ENCODE measurements at places on chromosomes 3 and 15. TPM values are rescaled to one million over a fixed set of nuclear protein-coding genes. Genes with fewer than 3 reads are reported as not detected.

GRCh38 chr3:54777141-54777540, 150.7 kb downstream of the LRTM1 start:
- H3K27ac ChIP-seq = no peak overlapping the region
- no peak for DNase-seq
- no peaks in the 10 kb centered on the region for H3K36me3 ChIP-seq
- H3K4me1 ChIP-seq = no peaks in the 10 kb centered on the region

DNA sequence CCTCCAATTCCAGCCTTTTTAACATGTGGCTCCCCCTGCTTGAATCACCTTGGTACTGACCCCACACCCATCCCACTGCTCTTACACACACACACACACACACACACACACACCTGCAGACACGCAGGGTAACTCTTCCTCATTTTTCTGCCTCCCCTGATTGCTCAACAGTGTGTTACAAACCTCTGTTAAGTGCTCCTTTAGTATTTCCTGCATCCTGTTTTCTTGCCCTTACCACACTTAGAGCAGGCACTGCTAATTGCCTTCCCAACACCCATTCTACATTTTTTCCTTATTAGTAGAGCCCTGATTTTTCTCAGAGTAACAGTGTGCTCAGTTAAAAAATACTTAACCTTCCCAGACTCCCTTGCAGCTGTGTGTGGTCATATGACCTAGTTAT, 184.0 kb downstream of the EBLN2 start:
- no peaks in the 10 kb centered on the region for H3K4me1 ChIP-seq
- H3K4me3 ChIP-seq = no peak overlapping the region
- DNase-seq = no peak
- no peaks in the 10 kb centered on the region for H3K27me3 ChIP-seq
- H3K27ac ChIP-seq = no peak overlapping the region

DNA sequence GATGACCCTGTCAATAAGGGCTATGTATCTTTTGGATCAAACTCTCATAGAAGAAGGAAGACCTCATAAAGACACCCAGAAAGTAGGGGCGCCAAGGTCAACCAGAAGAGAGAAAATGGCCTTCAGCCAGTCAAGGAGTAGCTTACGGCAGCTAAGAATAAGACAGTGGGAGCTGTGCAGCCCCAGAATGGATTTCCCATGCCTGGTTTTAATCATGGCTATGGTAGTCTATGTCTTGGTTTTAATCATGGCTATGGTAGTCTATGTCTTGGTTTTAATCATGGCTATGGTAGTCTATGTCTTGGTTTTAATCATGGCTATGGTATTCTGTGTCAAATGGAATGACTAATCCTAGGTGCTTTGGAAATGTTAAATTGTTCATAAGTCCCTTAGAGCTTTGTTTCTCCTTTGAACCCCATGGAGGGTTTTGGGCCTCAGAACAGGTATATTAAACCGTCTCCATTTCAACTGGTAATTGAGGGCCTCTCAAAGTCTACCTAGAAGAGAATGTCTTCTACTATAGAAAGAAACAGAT, 742.0 kb upstream of the CFAP20DC start:
- no peaks in the 10 kb centered on the region for H3K27me3 ChIP-seq
- DNase-seq = no peak
- H3K4me3 ChIP-seq = no peak overlapping the region
- H3K27ac ChIP-seq = no peak overlapping the region

- no peaks in the 10 kb centered on the region for H3K27me3 ChIP-seq
- DNase-seq = no peak
- peaks cover 12% of the 10 kb centered on the region for H3K36me3 ChIP-seq
- H3K4me3 ChIP-seq = no peak overlapping the region
- H3K27ac ChIP-seq = no peak overlapping the region
Observed at GRCh38 chr15:98896002-98896721, 111.4 kb downstream of the PGPEP1L start.

DNA sequence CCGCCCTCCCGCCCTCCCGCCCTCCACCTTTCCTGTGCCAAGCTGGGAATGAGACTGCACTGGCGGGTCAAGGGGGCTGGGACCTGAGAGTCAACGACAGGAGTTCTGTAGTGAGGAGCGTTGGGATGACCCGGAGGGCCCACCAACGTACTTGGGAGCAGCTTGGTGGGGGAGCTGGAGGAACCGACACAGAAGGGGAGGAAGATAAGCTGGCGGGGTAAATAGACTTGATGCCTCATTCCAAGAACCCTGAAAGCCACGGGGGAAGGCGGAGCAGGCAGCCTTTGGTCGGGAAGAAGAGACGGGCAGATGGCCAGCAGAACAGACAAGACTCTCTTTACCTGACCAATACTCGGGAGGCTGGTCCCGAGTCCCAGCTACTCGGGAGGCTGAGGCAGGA, 277 bp downstream of the FMN1 start:
- peaks cover 10% of the 10 kb centered on the region for H3K4me1 ChIP-seq
- H3K36me3 ChIP-seq = no peaks in the 10 kb centered on the region
- no peak overlapping the region for H3K27ac ChIP-seq
- peak overlapping the region; percentile 56 for H3K4me3 ChIP-seq
- no peak for DNase-seq

- no peak for DNase-seq
- peaks cover 59% of the 10 kb centered on the region for H3K36me3 ChIP-seq
- peaks cover 13% of the 10 kb centered on the region for H3K4me1 ChIP-seq
- no peak overlapping the region for H3K4me3 ChIP-seq
Observed at GRCh38 chr15:62773369-62774165, 269.0 kb upstream of the TPM1 start.

DNA sequence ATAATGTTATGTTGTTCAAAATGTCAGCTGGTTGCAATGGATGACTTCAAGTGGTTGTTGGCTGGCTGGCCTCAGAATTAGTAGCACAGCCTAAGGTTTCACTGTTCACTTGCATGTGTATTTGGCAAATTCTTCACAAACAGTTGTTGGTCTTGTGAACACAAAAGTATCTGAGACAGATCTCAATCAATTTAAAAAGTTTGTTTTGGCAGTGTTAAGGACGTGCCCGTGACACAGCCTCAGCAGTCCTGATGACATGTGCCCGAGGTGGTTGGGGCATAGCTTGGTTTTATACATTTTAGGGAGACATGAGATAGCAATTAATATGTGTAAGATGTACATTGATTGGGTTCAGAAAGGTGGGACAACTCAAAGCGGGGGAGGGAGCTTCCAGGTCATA, 436.0 kb downstream of the AGBL1 start:
- no peaks in the 10 kb centered on the region for H3K27me3 ChIP-seq
- no peak overlapping the region for H3K4me3 ChIP-seq
- no peaks in the 10 kb centered on the region for H3K36me3 ChIP-seq
- H3K27ac ChIP-seq = no peak overlapping the region
- DNase-seq = no peak

- no peaks in the 10 kb centered on the region for H3K4me1 ChIP-seq
- H3K27ac ChIP-seq = no peak overlapping the region
- DNase-seq = no peak
- H3K36me3 ChIP-seq = no peaks in the 10 kb centered on the region
Observed at GRCh38 chr3:27391796-27392195, 22.6 kb upstream of the NEK10 start.

DNA sequence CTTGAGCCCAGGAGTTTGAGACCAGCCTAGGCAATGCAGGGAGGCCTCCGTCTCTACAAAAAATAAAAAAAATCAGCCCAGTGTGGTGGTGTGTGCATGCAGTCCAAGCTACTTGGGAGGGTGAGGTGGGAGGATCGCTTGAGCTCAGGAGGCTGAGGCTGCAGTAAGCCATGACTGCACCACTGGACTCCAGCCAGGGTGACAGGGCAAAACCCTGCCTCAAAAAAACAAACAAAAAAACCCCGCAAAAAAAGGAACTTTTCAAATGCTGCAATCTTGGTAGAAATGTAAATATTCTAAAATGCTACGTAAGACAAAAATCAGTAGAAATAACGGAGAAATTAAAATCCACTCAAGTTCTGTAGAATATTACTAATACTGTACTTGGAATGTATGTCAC, 108.1 kb upstream of the MELTF start:
- no peak for DNase-seq
- H3K27me3 ChIP-seq = no peaks in the 10 kb centered on the region
- peaks cover 4% of the 10 kb centered on the region for H3K36me3 ChIP-seq
- no peaks in the 10 kb centered on the region for H3K4me1 ChIP-seq
- H3K27ac ChIP-seq = no peak overlapping the region

DNA sequence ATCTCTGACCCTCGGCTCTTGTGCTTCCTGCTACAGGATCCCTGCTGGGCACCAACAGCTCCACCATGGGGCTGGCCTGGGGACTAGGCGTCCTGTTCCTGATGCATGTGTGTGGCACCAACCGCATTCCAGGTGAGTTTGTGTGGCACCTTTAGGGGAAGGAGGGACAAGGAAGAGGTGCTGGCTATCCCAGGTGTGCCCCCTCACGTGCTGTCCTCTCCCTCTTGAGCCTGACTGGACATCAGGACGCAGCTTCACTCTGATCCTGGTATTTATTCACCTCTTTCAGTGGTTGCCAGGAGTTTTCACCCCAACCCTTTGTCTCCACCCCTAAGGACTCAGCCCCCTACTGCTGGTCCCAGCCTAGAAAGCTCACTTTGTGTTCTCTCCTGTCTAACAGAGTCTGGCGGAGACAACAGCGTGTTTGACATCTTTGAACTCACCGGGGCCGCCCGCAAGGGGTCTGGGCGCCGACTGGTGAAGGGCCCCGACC, 960 bp downstream of the THBS1 start:
- no peak for DNase-seq
- H3K27ac ChIP-seq = no peak overlapping the region
- H3K4me3 ChIP-seq = peak overlapping the region; percentile 65
- H3K4me1 ChIP-seq = no peaks in the 10 kb centered on the region
- H3K36me3 ChIP-seq = no peaks in the 10 kb centered on the region

DNA sequence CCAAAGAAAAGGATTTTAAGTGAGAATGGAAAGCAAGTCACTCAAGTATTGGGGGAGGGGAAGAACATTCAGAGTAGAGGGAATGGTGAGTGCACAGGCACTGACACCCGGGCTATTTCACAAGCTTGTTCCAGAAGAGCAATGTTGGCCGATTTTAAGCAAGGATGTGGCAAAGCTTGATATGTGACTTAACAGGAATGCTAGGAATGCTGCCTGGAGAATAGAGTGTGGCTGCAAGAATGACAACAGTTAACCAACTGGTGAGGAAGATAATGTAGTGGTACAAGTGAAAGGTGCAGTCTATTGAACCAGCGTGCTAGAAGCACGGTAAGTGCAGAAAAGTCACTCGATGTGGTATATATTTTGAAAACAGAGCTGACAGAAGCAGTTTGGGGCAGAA, 6.2 kb upstream of the CCDC80 start:
- peaks cover 12% of the 10 kb centered on the region for H3K4me1 ChIP-seq
- H3K4me3 ChIP-seq = no peak overlapping the region
- H3K27ac ChIP-seq = no peak overlapping the region
- no peak for DNase-seq
- no peaks in the 10 kb centered on the region for H3K36me3 ChIP-seq
- H3K27me3 ChIP-seq = no peaks in the 10 kb centered on the region

GRCh38 chr3:128198313-128198712, 45.0 kb downstream of the EEFSEC start:
- H3K4me1 ChIP-seq = peaks cover 7% of the 10 kb centered on the region
- H3K36me3 ChIP-seq = no peaks in the 10 kb centered on the region
- H3K27me3 ChIP-seq = no peaks in the 10 kb centered on the region
- peak overlapping the region; percentile 71 for H3K27ac ChIP-seq
- H3K4me3 ChIP-seq = no peak overlapping the region

DNA sequence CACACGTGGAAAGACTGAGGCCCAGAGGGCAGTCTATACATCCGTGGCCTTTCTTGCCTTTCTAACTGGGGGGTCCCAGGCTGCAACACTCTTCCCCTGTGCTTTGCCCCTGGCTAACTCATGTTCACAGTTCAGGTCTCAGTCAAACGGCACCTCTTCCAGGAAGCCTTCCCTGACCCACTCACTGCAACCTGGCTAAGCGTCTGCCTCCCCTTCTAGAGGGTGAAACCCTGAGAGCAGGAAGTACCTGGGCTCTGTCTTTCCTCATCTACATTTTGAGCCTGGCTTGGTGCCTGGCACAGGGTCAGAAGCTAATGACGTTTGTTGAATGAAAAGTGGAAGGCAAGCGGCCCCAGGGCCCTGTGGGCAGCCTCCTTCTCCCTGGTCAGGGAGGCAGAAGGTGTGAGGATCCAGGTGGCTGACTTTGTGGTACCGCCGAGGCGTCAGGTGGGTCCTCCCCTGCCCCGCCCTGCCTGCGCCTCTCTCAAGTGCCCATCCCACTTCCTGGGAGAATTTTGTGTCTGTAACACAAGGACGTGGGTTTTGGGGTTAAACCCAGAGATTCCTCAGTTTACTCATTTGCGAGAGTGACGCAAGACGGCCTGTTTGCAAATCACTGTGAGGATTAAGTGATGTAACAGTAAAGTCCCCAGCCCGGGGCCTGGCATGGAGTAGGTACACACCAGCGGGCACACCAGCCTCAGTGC, 32.1 kb downstream of the DNASE1L3 start:
- no peaks in the 10 kb centered on the region for H3K36me3 ChIP-seq
- no peak for DNase-seq
- H3K4me1 ChIP-seq = peaks cover 3% of the 10 kb centered on the region
- H3K27ac ChIP-seq = no peak overlapping the region

GRCh38 chr15:100794008-100794407, 85.6 kb upstream of the ALDH1A3 start:
- no peak overlapping the region for H3K27ac ChIP-seq
- no peaks in the 10 kb centered on the region for H3K27me3 ChIP-seq
- no peak overlapping the region for H3K4me3 ChIP-seq
- no peaks in the 10 kb centered on the region for H3K4me1 ChIP-seq
- no peak for DNase-seq

GRCh38 chr15:33083232-33084081, 111.1 kb downstream of the FMN1 start:
- no peak for DNase-seq
- no peaks in the 10 kb centered on the region for H3K36me3 ChIP-seq
- no peaks in the 10 kb centered on the region for H3K4me1 ChIP-seq
- no peak overlapping the region for H3K27ac ChIP-seq
- H3K27me3 ChIP-seq = no peaks in the 10 kb centered on the region

DNA sequence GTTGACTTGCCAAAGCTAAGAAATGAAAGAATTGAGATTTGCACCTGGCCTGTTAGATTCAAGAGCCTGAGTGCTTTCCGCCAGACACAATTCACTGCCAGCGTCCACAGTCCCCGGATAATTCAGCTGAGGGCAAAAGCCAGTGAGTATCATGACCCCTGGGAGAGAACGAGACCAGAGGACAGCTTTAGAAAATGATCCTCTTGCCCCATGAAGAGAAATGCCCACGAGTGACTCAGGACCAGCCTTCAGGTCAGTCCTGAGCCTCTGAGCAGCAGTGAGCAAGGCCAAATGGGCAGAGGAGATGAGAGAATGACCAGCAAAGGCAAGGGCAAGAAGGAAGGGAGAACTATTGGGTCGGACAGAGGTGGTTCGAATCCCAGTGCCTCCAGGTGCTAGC, 273.5 kb downstream of the FAM43A start:
- no peak overlapping the region for H3K4me3 ChIP-seq
- no peak for DNase-seq
- no peaks in the 10 kb centered on the region for H3K27me3 ChIP-seq
- H3K36me3 ChIP-seq = no peaks in the 10 kb centered on the region

- no peaks in the 10 kb centered on the region for H3K36me3 ChIP-seq
- H3K4me3 ChIP-seq = no peak overlapping the region
- H3K27ac ChIP-seq = no peak overlapping the region
- H3K4me1 ChIP-seq = no peaks in the 10 kb centered on the region
- no peaks in the 10 kb centered on the region for H3K27me3 ChIP-seq
Observed at GRCh38 chr15:35605764-35606449, 59.9 kb upstream of the DPH6 start.

ARHGEF26 gene
- total RNA-seq = 0.37 TPM

STRIT1 gene
- 1,417 TPM for total RNA-seq

FANCD2OS gene
- not detected for total RNA-seq

ITPKA gene
- not detected for total RNA-seq

PP2D1 gene
- not detected for total RNA-seq

ATP10A gene
- total RNA-seq = 0.59 TPM

ITGB5 gene
- total RNA-seq = 49.8 TPM

SCG3 gene
- total RNA-seq = not detected

Measured in psoas muscle (tissue), 8 donors.